ENCODE measurements at places on chromosomes 6 and 20.

DNA sequence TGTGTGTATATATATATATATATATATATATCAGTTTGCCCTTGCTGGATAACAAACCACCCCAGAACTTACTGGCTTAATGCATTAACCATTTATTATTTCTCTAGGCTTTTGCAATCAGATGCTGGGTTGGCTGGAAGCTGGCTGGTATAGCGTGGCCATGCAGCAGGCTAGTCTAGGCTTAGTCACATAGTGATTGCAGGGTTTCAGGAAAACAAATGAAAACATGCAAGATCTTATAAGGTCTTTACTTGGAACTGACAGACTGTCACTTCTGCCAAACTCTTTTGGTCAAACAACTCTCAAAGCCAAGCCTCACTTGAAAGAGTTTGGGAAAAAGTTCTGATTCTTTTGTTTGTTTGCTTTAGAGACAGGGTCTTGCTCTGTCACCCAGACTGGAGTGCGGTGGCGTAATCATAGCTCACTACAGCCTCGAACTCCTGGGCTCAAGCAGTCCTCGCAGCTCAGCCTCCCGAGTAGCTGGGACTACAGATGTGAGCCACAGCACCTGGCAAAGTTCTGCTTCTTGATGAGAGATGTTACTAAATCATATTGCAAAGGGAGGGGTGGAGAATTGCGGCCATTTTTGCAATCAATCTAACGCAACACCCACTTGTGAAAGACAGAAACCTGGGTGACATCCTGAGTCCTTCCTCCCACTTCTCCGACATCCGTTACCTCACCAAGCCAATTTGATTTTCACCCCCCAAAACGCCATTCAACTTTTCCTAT, 74.6 kb upstream of the RNF24 start:
- no peak for DNase-seq

- DNase-seq, result no peak
These were observed 431 bp downstream of the LOC128125822 start for GRCh38 chr6:63572747-63573075.

DNA sequence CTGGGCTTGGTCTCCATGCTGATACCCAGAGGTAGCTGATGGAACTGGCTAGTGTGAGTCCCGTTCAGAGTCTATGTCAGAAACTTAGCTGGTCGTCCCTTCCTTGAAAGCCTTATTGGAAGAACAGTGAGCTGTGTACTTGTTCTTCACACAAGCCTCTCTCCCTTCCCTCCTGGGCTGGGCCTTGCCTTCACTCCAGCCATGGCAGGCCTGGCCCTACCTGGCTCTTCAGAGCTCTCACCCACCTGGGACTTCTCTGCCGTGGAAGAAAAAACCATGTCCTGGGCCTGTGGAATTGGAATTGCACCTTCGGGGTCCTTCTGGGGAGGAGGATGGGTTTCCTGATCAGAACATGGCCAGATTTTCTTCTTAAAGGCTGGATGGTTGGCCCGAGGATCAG, 20.3 kb upstream of the ZNF831 start:
- DNase-seq, result no peak

GRCh38 chr6:38750968-38751615, 36.0 kb downstream of the DNAH8 start:
- no peak for DNase-seq

DNA sequence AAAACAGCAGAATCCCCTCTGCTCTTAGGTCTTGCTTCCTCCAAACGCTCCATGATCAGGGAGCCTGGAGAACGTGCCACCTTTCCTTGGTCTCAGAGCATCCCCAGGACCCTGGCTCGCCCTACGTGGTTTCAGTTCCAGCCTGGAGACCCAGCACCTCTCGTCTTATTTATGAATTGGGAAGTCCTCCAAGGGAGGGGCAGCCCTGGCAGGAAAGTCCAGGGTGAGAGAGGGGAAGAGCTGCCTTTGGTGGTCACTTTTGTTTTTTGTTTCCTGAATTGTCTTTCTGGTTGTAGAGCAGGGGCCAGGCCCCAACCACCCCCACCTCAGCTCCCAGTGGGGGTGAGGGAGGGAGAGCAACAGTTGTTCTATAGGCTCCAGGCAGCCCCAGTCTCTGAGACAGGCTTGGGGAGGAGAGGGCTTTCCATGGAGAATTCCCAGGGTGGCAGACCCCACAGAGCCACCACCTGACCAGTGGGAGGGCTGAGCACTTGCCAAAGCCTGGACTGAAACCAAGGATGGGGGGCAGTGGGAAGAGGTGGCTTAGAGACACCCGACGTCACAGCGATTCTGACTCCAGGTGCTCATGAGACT, 88.8 kb downstream of the PRND start:
- no peak for DNase-seq
